ENCODE measurements at places on chromosomes 6 and 20.
A peak's percentile ranks its signal among the peaks of the same experiment; 100 is the strongest.

DNA sequence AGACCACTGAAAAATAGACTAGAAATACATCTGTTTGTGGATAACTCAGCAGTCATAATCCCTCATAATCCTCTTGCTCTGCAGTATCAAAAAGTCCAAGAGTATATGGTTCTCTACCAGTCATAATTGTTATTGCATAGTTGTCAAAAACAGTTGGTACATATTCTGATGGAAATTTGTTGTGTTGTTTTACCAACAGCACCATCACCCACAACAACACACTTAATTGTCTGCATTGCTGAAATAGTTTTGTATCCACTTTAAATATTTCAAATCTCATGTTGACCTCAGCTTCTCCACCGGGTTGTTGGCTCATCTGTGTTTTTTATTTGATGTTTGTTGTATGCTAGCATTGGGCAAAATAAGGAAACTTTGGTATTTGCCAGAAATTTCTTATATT is 39.4 kb downstream of the ITCH start:
- DNase-seq = no peak

GRCh38 chr6:44522871-44523270 is 135.4 kb downstream of the CDC5L start:
- no peak for DNase-seq

GRCh38 chr6:21754891-21755290 is 161.3 kb downstream of the SOX4 start:
- peak; percentile 56 for DNase-seq

DNA sequence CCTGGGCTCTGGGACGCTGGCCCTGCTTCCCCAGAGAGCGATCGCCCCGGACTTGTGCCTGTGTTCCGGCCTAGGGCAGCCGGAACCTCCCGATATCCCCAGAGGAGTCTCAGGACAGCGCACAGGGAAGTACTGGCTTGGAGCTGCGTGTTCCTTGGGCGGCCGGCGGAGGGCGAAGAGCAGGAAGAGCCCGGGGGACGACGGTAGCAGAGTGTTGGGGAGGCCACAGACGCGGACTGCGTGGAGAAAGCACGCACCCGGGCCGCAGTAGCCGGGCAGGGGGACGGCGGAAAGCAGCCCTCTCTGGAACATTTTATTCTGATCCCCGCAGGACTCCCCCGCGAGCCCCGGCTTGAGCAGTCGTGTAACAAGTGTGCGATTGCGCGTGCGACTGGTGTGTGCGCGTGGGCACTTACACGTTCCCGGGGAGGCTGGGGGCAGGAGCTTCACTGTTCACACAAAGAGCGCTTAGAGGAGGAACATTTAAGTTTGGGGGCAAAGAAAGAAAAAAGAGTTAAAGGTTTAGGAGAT is 36.1 kb downstream of the NCR2 start:
- DNase-seq = peak; percentile 70

DNA sequence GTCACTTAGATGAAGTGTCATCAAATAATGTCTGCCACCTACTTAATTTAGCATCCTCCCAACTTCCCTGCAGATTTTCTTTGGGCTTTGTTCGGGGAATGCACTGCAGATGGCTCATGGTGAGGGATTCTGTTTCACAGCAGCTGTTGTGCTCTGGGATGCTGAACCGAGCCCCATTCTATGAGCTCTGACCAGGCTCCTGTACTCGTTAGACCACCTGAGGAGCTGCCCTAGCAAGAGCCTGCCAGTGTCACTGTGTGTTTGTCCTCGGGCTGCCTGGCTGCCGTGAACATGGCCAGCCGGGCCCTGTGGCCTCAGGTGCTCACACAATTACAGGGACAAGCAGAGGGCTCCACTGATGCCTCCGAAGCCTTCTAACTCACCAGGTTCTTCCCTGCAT is 238.8 kb upstream of the ECI2 start:
- DNase-seq = peak; percentile 69

- DNase-seq = no peak
These were observed 512.8 kb upstream of the ID4 start for GRCh38 chr6:19324376-19324775.

DNA sequence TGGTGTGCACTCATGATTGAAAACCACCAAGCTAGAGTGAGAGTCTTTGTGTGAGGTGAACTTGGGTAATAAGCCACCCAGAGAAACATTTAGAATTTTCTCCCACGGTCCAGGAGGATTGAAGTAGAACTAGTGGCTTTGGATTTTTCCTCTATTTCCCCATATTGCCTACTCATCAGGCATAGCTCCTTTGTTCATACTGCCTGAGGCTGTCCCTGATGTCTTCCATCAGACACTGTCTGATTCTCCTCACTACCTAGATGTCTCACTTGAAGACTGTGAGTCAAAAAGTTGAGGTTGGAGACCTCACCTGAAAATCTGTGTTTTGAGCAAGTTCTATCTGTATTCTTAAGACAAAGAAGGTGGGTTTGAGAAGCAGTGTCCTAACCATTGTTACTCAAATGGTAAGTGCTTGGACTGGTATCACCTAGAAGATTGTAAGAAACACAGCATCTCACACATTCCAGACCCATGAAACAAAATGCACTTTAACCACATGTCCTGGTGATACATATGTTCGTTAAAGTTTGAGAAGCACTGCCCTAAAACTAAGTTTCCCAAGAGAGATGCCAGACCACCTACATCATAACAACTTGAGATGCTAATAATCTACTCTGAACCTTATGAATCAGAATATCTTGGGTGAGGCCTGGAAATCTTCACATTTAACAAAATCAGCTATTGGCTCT is 523.4 kb upstream of the BTBD3 start:
- DNase-seq = no peak

DNA sequence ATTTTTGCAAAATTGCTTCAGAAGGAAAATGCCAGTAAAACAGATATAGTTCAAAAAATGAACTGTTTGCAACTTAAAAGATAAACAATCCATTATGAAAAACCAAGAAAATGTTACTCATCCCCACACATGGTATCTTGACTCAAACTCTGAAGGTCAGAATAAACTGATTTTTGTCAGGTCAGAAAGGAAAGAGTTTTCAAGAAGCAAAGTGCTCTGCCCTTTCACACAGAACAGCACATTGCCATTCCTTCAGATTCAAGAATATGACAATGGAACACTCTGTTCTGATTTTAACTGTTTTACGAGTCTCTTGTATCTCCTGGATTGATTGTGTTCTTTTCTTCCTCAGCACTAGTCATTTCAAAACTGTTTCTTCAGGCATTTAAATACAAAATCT is 33.8 kb upstream of the NT5E start:
- DNase-seq = no peak

DNA sequence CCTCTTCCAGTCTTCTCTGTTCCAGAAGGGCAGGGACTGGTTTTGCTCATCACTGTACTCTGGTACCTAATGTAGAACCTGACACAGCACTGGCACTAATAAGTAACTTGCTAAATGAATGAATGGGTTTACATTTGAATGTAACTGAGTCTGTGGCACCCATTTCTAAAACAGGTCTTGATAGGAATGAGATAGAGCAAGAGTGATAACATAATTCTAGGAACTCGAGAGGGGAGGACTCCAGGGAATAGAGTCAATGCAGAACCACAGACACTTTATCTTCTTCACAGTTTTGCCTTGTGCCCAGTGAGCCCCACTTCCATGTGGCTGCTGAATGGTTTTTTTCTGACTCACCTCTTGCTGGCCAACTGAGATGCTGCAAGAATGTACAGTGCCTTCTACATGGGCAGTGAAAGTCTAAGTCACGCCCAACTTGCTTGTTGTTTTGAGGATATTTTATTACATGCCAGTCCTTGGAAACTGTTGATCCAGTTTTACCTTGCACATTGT is 61.1 kb downstream of the TBC1D7 start:
- DNase-seq = no peak

- DNase-seq = no peak
These were observed 35.5 kb downstream of the CARMIL1 start for GRCh38 chr6:25314509-25315175.

- peak; percentile 85 for DNase-seq
These were observed 17.5 kb upstream of the ZSCAN9 start for GRCh38 chr6:28207510-28208110.

DNA sequence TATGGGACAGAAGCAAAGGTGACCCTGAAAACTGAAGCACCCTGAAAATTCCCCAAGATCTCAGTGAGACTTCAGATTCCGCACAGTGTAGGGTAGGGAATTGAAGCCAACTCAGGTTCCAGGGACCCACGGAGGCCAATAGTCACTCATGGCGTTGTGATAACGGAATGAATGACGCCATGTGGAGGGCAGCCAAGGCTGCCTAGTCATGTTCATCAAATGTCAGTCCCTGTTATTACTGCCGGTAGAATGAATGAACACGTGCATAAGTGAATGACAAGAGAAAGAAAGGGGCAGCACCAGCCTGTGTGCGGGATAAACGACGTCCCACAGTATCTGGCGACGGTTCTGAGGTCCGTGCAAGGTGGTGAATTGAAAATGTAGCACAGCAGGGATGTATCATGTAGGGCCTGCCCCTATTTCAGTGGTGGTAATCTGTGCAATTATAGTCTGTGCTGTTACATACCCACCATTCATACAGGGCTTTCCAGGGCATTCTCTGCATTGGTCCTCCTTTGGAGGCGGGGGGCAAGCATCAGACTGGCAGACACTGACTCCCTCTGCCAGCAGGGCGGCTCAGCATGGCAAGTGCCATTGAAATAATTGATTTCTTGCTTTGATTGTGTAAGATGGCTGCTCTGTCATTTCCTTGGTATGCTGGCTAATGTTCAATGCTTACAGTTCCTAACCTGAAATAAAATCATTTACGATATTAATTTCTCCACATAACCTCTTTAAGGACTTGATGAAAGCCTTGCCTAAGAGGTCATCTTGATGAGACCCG is 386.9 kb downstream of the CDH4 start:
- no peak for DNase-seq
